ENCODE measurements at places on chromosomes 7 and 10.

GRCh38 chr7:6252341-6252746 lies 20.1 kb downstream of the CYTH3 start:
- DNase-seq: no peak

- DNase-seq: no peak
Observed at GRCh38 chr7:139046143-139046542, 10.3 kb upstream of the ZC3HAV1L start.

- DNase-seq: no peak
Observed at GRCh38 chr7:55129541-55130394, 111.0 kb downstream of the EGFR start.

DNA sequence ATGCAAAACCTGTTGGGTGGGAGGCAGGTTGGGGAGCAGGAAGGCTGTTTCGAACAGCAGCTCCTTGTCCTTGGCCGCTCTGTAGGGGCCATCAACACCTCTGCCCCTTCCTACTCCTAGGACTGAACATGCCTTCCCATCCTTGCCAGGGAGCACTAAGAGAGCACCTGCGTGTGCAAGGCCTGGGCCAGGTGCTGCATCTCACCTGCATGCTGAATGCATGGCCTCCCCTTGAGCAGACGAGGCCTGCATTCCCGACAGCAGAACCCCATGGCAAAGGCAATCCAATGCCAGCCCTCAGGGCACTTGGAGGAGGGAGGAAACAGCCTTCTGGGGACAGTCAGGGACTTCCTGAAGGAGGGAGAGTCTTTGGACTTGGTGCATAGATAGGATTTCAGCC lies 11.0 kb downstream of the VSIR start:
- no peak for DNase-seq
